Amniotic stem cell (primary cell): ENCODE measurements at places on chromosomes 5 and 9.

DNA sequence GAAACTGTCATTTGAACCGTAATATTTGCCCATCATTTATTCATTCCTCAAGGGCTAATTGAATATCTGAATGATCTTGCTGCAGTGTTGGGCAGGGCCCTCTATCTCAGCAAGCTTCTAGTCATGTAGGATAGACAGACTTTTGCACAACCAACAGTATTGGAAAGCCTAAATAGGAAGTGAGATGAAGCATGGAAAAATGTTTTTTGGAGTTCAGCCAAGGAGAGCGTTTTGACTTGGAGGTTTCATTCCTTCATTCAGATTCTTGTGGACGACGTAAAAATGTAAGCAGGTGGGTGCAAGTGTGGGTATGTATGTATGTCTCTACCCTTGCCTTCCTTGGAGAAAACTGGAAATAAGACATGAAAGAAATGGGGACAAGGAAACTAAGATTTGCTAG is 15.5 kb downstream of the DAPK1 start:
- no peak for DNase-seq

GRCh38 chr9:102506406-102506805 is 488.7 kb upstream of the CYLC2 start:
- DNase-seq, result no peak

- DNase-seq, result no peak
These were observed 145.6 kb downstream of the TRPM3 start for GRCh38 chr9:70975821-70976220.

DNA sequence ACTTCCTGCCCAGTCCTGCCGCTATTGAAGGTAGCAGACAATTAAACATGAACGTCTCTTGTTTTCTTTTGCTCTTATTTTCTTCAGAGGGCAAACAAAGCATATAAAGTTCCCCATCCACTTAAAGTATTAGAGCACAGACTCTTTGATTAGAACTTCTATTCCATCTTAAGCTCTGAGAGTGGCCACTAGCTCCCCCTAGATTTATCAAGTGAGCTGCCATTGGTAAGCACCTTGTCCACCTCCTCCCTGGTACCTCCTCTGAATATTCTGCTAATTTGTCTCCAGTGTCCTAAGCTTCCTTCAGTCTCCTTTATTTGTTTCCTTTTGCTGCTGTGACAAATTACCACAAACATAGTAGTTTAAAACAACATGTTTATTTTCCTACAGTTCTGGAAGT is 264.3 kb upstream of the KCNN2 start:
- no peak for DNase-seq

DNA sequence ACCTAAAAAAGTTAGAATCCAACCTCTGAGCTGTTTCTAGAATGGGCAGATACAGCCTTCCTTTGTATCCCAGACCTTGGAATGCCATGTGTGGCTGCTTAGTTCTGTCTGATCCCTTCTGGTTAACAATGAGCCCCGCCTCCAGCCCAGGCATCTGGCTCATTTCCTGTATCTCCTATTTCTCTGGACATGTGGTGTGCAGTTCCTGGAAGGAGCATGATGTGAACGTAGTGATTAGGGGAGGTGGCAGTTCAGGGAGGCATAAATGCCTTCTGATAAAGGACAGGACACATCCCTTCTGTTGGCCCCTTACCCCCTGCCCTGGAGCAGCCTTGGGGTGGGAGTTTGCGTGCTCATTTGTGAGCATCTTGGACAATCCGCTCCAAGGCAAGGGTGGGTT is 243.0 kb downstream of the ZSWIM6 start:
- peak; percentile 15 for DNase-seq

- DNase-seq, result no peak
These were observed 248.0 kb downstream of the DRD1 start for GRCh38 chr5:175195698-175196656.

GRCh38 chr9:30970812-30971211 is 1413.6 kb upstream of the ACO1 start:
- DNase-seq, result no peak
